ENCODE measurements at places on chromosomes 2 and 18.

- no peak for DNase-seq
Measured at GRCh38 chr2:17309741-17310339, 208.4 kb downstream of the RAD51AP2 start.

DNA sequence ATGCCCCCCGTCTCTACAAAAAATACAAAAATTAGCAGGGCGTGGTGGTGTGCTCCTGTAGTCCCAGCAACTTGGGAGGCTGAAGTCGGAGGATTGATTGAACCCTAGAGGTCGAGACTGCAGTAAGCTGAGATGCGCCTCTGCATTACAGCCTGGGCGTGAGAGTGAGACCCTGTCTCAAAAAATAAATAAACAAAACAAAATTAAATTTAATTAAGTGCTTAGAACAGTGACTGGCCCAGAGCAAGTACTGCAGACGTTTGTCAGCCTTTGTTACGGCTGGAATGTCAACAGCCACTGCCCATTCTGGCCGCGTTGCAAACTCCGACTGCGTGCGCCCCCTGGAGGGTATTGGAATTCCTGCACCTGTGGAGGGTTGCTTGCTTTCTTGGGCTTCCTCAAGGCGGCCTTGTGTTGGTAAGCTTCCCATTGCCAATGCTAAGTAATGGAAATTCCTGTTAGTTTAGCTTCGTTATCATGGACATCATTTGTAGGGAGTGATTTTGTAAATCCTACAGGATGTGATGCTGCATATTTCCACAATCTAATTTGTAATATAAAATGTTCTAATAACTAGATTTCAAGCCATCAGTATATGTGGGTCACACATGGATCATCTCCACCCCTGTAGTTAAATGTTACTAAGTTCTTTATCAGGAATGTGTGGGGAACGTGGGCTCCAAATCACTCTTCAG lies 15.9 kb upstream of the ATP6V1B1 start:
- peak; percentile 95 for DNase-seq

DNA sequence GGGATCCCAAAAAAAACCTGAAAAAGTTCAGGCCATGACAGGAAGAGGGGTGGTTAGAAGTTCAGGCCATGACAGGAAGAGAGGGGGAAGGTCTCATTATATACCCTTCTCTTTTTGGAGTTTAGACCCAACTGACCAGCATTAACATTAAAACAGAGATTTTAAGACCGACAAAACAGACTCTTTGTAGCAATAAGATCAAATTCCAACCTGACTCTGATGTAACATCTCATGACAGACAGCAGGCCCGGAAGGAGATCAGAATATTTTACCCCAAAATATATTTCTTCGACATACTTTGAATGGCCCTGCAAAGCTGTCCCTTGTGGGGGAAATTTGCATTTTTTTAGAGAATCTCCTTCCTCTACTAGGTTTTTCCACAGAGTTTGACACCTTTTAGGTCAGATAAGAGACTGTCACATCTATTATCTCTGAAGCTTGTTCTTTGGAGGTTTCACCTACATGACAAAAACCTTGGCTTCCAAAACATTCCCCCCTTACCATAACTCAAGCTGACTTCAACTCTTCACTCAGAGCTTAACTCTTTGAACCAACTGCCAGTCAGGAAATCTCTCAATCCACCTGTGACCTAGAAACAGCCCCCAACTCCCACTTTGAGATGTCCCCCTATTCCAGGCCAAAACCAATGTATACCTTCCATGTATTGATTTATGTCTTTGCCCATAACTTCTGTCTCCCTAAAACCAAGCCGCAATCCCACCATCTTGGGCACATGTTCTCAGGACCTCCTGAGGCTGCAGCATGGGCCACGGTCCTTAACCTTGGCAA lies 51.0 kb upstream of the B3GNT2 start:
- DNase-seq = no peak

GRCh38 chr2:232286001-232286868 lies 92.3 kb upstream of the ALPP start:
- DNase-seq = no peak

GRCh38 chr2:47002480-47003381 lies 87.1 kb upstream of the MCFD2 start:
- no peak for DNase-seq

GRCh38 chr2:2012505-2012904 lies 268.2 kb upstream of the PXDN start:
- DNase-seq = peak; percentile 82

DNA sequence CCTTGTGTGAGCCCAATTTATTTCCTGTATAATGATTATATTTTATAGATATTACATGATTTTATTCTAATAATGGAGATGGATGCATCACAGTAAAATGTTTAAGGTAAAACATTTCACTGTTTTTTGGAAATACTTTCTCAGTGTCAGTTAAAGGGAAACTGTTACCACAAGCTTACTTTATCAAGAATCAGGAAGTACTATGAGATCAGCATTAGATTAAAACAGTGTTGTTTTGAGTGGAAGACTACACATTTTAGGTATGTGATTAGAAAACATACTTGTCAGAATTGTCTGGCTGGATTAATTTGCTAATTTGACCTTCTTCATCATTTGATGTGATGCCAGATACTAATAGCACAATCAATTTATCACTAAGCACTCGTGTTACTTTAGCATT lies at the start of gene HRH4:
Gene HRH4, plus strand, starts transcription at position 250 of the 400 bp plus-strand sequence. Its CDS starts 92 bp downstream, at position 342.
- DNase-seq = no peak

DNA sequence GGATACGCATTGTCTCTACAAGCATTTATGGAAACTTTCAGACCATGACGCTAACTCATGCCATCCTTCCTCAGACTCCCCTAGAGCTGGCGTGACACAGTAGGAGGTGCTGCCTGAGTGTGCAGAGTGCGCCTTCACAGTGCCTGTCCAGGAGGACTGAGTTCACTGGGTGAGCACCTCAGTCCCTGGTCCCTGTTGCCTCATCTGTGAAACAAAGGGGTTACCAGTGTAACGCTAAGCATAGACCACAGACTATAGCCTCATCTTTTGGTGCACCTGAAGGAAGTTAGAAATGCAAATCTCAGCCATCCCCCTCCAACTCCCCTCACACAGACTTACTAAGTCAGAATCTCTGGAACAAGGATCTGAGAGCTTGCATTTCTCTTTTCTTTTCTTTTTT lies 142.8 kb downstream of the TMEM17 start:
- no peak for DNase-seq

- no peak for DNase-seq
Measured at GRCh38 chr2:11156396-11157075, 1.3 kb downstream of the SLC66A3 start.

- no peak for DNase-seq
Measured at GRCh38 chr18:68215931-68216330, 499.0 kb downstream of the TMX3 start.

DNA sequence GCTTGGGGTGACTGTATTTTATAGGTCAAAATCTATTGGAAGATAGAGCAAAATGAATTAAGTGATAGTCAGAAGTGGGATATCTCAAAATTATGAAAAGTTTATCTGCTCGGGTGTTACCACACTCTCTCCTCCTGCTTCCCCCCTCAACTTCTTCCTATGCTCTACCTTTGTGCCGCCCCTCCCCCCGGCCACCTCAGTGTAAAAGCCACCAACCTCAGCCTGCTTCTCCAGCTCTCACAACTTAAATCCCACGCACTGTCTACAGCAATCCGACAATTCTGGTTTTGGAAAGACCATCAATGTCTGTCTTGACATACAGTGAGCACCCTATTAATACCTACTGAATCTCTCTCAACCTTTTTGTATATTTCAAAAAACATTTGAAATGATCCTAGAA lies 164.6 kb downstream of the DCC start:
- no peak for DNase-seq

DNA sequence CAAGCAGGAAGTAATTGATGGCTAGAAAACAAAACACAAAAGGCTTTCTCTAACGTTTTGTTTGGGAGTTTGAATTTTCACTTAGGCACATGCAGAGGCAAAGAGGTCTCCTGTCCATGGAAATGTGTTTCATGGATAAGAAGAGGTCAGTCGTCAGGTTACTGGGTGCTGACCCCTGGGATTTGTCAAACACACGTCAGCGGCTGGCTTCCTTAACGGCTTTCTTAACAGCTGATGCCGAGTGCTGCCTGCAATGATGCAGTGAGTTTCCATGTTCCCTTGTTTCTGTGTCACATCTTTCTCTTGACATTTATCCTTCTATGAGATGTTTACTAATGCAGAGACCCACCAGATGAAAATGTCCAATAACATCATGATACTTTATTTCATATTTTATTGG lies 31.7 kb downstream of the GPR39 start:
- no peak for DNase-seq

- DNase-seq = no peak
Measured at GRCh38 chr2:42575458-42576064, 7.1 kb downstream of the MTA3 start.

DNA sequence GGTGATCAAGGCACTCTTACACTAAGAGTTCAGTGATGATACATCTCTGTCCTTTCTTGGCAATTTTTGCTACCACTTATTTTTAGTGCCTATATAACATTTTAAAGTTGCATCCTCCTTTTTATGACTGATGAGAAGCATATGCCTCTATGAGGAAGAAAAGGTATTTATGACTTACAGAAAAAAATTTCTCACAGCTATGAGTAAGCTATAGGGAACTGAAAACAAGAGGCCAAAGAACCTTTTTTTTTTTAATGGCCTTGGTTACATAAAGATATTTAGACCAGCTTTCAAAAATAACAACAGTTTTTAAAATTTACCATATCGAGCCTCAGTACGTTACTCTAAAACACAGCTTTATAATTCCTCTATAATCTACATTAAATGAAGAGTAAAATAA lies 21.3 kb downstream of the MBD5 start:
- DNase-seq = no peak

DNA sequence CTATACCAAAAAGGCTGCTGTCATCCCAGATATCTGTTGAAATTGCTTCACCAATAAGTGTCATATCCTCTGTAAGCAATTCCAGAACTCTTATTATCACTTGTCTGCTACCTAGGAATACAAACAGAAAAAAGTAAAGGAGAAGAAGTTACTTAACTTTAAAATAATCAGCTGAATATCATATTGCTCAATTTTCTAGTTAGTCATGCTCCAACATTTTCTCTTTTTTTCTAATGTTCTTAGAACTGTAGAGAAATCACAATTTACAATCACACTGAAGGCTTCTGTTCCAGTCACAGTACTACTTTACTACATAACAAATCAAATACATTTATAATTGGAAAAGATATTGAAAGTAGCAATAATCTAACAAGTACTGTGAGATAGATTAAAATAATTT lies 17.4 kb downstream of the RTTN start:
- DNase-seq = no peak

GRCh38 chr18:11283479-11284161 lies 134.3 kb upstream of the PIEZO2 start:
- peak; percentile 25 for DNase-seq

- no peak for DNase-seq
Measured at GRCh38 chr2:241198381-241199279, 10.2 kb downstream of the ANO7 start.

DNA sequence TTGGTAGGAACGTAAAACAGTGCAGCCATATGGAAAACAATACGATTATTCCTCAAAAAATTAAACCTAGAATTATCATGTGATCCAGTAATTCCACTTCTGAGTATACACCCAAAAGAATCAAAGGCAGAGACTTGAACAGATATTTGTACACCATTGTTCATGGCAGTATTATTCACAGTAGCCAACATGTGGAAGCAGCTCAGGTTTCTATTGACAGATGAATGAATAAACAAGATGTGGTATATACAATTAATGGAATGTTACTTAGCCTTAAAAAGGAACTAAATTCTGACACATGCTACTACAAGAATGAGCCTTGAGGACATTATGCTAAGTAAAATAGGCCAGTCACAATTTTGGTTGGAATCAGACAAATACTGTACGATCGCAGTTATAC lies 14.2 kb upstream of the RTTN start:
- no peak for DNase-seq

- no peak for DNase-seq
Measured at GRCh38 chr2:172375251-172375650, 52.1 kb upstream of the ITGA6 start.

DNA sequence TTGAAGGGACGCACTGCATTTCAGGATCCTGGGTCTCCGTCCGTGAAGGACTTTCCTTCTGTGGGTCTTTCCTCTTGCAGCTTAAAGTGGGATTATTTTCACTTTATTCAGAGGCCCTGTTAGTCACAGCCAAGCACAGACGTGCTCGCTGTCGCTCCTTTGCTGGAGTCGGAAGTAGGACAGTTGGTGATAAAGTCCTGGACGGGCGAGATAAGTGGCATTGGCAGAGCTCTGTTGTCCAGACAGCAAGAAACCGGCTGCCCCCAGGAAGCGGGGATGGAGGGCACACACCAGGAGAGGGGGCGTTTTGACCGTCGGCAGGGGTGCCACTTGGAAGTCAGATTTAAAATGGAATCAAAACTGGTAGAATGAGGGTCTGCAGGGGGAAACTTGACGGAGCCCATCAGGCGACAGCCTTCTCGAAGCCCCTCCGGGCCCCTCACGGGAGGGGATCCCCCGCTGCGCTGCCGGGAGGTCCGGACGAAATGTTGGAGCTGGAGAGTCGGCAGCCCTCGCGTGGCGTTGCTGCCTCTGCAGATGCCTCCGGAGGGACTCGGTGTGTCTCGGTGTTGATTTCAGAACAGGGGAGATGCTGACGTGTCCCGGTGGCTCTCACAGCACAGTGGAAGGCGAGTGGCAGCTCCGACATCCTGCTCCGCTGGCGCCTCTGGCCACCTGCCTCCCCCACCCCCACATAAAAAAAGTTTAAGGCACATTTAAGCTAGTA lies 124.2 kb downstream of the NFATC1 start:
- peak; percentile 85 for DNase-seq

DNA sequence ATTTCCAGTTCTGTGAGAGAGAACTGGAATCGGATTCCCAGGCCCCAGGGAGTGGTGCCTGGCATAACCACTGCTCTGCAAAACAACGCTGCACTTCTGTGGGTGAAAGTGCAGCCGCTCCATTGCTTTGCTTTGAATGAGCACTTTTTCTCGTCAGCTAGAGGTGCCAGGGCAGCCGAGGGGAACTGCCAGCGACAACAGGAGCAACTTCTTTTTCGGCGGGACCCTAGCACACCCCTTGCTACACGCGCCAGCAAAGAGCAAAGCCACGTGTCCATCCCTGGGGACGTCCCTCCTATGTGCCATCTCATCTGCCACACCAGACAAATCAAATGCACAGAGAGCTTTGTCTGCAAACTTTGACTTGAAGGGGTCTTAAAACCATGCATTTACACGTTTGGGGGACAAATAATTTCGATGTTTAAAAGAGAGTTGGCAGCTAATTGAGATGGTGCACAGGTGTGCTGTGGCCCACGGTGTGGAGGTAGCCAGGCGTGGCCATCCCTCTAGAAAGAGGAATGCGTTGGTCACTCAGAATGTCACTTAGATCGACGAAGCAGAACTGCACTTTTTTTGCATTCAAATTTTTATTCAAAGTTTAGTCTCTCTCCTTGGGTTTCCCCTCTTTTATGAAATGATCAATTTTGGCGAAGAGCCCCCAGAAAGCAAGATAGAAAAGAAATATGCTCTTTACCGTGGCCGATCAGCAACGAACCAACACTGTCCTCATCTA lies 151.8 kb downstream of the MBP start:
- no peak for DNase-seq

- no peak for DNase-seq
Measured at GRCh38 chr2:54106631-54107454, 8.6 kb upstream of the ACYP2 start.

Data from lower leg skin (tissue), 4 donors.